Fibroblast of mammary gland (primary cell): ENCODE measurements at places on chromosomes 11 and 22.

- no peak for DNase-seq
These were observed 8.3 kb downstream of the WT1 start for GRCh38 chr11:32426819-32427615.

DNA sequence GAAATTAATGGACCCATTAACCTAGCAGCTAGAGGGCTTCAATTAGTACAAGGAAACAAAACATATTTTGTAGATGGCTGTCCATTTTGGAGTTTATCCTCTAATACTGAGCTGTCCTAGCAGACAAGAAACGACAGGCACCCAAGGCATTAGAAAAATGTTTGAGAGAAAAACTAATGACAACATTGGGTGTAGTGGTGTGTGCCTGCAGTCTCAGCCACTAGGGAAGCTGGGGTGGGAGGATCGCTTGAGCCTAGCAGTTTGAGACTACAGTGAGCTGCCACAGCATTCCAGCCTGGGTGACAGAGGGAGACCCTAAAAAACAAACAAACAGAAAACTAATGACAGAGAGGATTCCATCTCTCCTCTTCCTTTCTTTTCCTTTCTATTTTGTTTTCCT, 1.5 kb downstream of the A4GALT start:
- DNase-seq = no peak

DNA sequence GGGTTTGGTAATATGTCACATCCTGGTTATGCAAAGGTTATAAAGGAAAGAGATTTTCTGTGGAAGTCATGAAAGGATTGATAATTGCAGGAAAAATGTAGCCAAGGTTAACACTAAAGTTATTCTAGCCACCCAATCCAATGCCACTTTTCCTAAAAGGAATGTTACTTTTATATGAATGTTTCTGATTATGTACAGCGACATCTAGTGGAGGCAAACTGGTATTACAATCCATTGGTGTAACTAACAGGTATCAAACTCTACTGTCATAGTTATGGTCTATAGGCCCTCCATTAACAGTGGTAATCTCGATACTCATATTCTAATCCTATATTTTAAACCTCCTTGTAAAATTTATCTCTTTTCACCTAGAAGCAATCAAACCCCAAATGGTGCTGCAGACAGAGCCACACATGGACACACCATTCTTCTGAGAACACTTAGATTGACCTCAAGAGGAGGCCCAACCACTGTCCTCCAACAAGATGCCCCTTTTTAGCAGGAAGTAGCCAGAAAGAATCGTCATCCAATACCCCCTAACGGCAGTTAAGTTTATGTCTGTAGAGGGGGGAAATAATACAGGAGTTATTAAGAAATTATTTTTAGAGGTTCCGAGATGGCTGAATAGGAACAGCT, 74.9 kb upstream of the RAG2 start:
- peak; percentile 58 for DNase-seq

DNA sequence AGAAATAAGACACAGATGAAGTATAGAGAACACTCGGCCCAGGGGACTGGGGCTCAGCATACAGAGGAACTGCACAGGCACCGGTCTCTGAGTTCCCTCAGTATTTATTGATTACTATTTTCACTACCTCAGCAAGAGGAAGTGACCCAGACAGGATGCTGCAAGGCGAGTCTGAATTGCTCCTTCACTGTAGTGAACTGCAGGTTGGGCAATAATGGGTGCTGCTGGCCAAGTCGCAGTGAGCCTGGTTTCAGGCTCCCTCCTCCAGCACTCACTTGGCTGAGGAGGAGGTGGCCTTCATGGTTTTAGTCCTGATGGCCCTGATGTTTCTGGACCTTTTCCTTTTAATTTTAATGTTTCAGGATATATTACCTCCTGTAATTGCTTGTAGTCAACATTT, 10.4 kb downstream of the OR52K2 start:
- DNase-seq = peak; percentile 10

DNA sequence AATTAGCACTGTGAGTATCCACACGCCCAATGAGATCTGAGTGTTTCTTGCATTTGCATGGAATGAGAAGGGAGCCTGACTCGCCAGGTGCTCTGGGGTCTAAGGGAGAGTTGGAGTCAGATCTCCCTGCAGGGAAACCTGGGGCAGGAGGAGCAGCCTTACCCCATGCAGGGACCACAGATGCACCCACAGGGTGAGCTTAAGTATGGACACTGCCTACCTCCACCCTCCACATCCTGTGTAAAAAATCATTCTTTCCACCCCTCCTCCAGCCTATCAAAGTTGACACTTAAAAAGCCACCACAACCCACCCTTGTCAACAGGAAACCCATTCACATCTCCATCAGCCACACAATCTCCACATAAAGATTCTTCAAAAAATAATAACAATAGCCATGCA, 67.0 kb upstream of the IGLL5 start:
- DNase-seq = no peak

DNA sequence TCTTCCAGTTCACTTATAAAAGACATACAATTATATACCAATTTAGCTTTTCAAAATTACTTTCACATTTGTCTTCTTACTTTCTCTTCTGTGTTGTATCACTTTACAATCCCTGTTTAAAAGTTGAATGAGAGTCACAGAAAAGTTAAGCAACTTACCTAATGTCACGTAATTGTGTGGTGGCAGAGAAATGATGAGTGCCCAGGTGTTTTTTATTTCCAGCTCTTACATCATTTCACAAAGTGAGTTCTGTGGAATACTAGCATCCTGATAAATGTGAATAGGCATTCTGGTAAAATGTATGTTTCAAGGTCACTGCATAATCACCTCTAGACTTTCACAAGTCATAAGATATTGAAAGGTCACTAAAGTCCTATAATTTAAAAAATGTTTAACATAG, 133.0 kb upstream of the FIBIN start:
- DNase-seq = no peak

DNA sequence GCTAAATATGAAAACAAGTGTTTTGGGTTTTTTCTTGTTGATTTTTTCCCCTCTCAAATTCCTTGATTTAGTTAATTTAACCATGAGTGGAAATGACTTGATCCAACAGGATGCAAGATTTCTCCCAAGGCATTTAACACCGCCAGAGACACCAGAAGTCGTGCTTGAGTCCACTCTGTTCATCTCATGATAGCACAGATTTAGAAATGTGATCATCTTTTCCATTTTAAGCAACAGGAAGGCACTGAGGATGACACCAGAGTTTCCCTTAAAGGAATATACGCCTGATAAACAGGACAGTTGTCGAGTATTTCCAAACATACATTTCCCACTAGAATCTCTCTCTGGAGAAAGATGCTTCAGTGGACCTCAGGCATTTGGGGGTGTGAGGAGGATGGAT, 318.7 kb downstream of the CADM1 start:
- DNase-seq = no peak

DNA sequence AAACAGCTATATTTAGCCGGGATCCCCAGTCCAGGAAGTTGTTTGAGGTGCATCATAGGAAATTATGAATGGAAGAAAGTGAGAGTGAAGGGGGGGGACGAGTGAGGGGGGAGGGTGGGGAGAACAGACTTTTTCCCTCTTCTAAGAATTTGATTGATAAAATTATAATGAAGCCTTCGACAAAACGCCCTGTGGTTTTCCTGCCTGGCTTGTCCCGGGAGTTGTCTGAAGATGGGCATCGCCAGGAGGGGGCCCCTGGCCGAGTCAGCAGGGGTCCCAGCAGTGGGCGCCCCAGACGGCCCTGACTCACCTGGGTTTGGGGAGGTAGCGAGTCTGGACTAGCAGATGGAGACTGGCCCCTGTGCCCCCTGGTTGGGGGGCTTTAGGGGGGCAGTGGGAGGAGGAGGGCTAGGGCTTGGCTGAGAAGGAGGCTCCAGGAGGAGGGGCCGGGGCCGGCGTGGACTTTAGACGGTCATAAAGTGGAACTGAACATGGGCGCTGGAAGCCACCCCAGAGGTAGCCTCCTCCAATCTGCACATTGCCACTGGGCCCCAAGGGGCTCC, 336 bp upstream of the LIF start:
- no peak for DNase-seq

DNA sequence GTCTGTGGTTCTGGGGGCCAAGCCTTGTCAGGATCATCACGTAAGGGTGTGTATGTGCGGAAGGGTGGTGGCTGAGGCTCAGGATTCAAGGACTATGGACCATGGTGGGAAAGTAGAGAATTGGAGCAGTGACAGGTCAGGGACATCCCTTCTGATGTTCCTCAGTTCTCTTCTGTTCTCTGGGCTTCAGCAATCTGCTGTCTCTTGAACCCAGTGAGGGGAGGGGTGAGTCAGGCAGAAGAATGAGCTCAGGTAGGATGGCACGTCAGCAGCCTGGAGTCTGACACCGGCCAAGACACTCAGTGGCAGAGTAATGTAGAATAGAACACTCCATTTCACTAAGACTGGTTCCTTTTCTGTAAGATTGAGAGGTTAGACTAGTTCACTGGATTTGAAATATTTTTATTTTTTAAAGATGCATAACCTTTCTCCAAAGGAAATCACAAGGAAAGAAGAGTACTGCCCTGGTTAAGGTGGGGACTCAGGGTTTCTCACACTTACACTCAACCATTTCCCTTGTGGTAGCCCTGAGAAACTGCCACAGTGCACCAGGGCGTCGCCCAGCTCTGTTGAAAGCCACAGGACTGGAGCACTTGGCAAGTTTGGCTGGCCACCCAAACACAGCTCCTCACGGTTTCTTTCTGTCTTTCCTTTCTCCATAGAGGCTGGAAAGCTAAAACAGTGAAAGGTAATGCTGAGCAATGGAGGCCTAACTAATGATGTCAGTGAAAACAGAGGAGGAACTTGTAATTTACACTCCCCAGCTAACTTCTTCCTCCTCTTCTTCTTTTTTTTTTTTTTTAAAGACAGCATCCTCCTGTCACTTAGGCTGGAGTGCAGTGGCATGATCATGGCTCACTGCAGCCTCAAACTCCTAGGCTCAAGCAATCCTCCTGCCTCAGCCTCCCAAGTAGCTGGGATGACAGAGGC, 23.1 kb upstream of the MICAL2 start:
- DNase-seq = peak; percentile 85

DNA sequence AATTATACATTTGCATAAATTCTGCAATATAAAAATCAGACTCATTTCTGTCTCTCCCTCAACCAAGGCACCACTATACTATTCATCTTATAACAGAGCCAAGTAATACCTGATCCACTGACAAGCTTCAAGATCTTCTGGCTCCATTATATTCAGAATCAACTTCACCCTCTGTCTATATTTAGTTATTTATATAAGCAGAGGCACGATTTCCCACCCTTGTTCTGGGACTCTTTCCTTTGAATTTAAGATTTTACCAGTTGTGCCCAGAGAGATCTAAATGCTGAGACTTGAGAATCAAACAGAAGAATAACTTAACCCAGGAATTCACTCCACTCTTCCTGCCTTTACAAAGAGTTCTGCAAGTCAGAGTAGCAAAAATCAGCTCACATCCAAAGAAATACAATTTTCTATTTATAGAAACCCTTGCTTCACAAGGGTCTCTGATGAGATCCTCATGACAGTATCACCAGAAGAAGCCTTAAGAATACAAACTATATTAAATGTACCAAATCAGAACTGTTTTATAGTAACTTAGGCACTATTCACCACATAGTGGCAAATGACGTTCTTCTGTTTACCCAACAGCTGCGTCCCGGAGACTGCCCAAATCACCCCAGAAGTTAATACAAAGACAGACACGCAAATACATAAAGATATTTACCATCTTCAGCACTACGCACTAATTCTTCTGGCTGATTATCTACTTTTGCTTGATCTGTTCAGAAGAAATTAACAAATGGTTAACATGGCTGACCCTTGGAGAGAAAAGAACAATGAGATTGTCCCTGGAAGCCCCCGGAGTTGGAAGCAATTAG, 32.3 kb upstream of the CCDC89 start:
- DNase-seq = peak; percentile 8

GRCh38 chr11:78828676-78829075, 254.0 kb upstream of the NARS2 start:
- DNase-seq = no peak

DNA sequence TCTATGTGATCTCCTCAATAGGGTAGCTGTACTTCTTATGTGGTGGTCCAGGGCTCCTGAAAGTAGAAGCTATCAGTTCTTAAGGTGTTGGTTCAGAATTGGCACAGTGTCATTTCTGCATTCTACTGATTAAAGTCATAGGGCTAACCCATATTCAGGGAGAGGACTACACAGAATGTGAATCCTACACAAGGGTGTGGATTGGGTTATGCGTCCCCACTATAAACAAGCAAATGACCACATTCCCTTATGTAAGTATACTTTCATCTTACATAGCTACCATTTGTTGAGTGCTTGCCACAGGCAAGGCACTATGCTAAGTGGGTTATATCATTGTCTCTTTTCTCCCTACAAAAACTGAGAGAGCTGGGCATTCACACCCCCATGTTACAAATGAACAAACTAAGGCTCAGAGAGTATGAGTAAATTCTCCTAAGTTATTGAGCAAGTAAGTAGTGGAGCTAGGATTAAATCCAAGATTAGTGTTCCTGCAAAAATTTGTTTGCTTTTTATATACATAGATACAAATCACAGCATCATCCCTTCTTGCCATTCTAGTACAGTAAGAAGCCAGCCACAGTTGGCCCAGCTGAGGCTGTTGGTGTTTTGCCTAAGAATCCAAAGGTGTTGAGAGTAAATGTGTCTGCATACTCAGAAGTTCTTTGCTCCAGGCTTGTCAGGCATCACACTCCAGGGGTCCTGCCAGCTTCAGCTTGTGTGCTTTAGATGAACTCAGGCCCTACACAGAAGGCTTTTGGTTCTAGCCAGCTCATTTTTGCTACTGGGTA, 157.8 kb downstream of the KIF18A start:
- no peak for DNase-seq

- peak; percentile 27 for DNase-seq
These were observed 15.4 kb downstream of the DERL3 start for GRCh38 chr22:23823331-23823791.
